ENCODE measurements at places on chromosomes 3 and 15.

DNA sequence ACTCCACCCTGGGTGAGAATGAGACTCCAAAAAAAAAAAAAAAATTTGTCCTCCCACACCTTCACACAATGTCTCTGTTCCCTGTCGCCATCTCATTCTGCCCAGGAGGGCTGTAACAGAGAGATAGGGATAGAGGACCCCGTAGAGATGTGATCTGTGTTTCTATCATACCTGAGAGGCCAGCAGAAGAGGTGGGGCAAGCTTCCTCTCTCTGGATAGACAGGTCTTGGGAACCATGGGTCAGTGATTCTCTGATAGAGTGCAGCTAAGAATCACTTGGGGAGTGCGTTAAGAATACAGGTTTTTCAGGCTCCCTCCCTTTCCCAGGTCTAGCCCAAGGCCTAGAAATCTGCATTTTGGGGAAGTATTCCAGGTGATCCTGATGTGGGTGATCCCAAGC lies 8.3 kb downstream of the CA12 start:
- DNase-seq: no peak

DNA sequence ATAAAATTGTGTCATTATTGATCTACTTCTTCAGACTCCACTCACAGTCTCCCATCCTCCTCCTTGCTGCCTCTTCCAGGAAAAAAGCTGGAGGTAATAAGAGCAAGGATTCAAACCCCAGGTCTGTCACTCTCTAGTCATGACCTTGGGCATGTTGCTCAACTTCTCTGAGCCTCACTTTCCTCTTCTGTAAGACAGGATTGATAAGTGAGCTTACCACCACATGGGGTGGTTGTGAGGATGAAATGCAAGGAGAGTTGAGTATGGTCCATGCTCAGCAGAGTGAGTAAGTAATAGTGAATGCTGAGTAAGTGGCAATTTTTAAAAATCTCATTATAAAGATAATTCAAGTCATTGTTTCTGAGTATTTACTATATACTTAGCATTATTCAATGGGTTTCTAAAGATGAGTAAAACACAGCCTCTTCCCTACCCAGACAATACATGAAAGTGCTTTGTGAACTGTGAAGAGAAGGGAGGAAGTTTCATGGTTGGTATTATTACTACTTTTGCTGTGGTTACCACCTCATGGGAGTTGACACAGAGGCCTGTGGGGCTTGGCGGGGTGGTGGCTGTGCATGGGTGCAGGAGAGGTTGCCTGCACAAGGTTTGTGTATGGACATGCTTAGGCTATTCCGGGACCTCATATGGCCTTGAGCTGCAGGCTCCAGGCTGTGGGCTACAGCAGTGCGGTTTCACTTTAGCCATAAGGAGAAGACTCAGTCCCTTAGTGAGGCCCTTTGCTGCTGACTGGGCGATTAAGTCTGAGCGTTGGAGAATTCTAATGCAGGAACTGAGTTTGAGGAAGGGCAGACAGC lies 30.0 kb downstream of the SLC6A11 start:
- DNase-seq: no peak

DNA sequence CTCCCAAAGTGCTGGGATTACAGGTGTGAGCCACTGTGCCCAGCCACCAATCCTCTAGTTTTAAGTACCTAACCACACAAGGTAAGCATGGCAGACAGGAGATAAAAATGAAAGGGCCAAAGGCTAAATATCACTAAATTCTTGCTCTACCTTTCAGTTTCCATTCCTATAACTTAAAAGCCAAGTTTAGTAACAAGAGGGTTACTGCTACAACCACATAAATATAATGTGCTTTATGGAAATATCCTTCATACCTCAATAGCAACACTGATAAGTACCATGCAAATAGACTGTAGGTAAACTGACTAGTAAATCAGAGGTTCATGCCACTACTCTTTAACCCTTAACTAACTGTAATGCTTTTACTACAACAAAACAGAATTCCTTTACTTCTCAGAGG lies 38.7 kb upstream of the MUC13 start:
- no peak for DNase-seq

DNA sequence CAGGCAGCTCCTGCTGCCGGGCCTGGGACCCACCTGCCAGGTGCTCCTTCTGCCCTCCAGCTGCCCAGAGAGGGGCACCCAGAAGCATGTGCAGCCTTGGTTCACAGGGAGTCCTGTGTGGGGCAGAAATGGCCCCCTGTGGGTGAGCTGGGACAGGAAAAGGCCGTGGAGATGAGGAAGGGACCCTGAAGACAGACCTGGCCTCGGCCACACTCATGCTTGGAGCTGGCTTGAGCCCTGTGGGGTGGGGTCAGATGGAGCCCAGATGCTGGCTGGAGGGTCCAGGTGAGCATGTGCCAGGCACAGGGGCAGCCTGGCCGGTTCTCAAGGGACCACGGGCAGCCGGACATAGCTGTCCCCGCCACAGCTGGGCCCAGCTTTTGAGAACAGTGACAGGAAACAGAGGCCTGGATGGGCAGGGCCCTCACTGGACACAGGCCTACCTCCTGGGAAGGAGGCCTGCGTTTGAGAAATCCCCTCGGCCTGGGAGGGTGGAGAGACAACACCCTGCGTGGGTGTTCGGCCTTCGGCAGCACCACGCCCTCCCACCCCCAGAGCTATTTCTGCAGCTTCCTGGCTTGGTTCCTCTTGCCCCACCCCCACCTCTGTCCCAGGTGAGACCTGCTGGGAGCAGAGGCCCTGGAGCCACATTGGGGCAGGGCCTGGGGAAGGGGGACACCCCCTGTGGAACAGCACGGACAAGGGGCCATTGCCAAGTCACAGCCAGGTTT lies 132.6 kb upstream of the MEF2A start:
- peak; percentile 74 for DNase-seq

GRCh38 chr3:120473896-120474675 lies 23.3 kb upstream of the FSTL1 start:
- no peak for DNase-seq

DNA sequence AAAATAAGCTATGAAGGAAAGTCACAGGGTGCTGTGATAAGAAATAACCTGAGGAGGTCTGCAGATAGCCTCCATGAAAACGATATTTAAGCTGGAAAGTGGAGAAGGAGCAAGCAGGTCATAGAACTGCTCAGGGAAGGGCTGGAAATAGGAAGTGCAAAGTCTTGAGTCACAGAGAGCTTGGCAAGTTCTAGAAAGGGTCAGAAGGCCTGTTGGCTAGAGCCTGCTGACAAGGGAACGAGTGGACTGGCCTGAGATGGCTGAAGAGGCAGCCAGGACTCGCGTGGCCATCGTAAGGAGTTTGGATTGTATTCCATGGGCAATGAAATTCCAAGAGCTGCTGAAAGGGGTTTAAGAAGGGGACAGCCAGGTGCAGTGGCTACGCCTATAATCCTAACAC lies 64.7 kb upstream of the IL12A start:
- no peak for DNase-seq

DNA sequence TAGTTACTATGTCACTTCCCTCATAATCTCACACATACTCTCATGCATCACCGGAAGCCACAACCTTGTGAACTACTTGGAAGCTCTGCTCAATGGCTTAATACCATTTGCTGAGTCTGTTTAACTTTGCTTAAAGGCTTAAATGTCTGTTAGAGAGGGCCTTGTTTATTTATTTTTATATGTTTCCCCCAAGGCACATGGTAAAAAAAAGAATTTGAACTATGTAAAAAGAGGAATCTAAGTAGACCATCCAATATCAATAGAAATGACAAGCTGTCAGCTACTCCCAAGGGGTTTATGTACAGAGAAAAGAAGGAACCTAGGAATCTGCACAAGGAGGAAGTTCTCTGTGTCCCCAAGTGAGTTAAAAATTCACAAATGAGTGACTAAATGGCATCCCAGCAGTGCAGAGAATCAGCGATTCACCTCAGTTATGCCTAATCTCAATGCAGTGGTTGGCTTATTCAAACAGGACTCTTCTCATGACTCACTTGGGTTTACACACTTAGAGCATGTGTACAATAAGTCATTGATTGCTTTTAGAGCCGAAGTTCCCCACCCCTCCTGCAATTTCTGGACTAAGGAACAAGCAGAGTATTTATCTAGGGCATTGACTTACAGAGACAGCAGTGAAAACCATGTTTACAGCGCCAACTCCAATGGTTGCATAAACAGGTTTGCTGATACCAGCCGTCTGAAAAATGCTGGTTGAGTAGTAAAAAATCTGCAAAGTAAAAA lies 24.4 kb downstream of the SLC2A2 start:
- no peak for DNase-seq

GRCh38 chr3:46349484-46350261 lies 4.2 kb upstream of the CCR2 start:
- DNase-seq: no peak

- no peak for DNase-seq
Measured at GRCh38 chr15:63752979-63753378, 80.8 kb downstream of the HERC1 start.

DNA sequence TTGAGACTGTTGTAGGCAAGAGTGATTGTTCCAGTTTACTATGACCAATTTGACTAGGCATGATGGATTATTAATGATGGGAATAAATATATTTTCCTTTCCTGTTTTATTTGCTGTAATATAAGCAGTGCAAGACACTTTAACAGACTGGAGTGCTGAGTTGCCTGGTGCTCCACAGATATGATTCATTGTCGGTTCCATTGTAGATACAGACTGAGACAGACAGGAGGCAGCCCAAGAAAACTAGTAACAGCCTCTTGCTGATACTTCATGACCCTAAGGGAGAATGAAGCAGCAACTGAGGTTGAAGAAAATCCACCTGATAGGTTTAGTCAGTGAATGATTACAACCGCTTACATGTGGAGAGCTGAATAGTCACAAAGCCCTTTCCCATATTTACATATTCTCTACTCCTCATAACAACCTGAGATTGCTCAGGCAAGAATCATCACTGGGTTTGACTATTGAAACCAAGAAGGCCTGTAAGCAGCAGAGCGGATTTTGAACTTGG lies 235.1 kb upstream of the TPRG1 start:
- no peak for DNase-seq

DNA sequence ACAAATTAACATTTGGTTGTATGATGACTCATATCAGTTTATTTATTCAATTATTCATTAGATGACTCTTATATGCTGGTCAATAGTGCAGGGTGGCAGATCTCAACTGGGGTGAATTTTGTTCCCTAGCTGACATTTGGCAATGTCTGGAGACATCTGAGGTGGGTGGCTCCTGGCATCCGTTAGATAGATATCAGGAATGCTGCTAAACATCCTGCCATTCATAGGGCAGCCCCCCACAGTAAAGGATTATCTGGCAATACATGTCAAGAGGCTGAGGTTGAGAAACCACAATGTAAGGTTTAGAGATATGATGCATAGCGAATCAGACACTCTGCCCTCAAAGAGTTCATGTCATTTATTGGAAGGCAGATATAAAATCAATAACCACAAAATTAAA lies 719.9 kb downstream of the CADM2 start:
- DNase-seq: no peak

DNA sequence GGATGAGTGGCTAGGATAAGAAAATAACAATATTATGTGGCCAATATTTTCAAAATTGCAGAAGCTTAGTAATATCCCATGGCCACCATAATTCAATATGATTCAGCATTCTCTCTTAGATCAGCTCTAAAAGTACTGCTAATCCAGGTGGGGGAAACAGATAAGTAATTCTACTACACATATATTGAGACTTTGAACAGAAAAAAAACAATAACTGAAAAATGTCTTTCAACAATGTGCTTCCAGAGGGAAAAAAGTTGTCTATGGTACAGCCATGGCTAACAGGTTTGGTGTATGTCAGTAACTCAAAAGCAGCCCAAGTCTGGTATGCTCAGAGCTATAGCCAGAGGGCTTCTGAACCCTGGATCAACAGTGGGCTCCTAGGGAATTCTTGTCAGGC lies 42.4 kb upstream of the PPIB start:
- DNase-seq: no peak

DNA sequence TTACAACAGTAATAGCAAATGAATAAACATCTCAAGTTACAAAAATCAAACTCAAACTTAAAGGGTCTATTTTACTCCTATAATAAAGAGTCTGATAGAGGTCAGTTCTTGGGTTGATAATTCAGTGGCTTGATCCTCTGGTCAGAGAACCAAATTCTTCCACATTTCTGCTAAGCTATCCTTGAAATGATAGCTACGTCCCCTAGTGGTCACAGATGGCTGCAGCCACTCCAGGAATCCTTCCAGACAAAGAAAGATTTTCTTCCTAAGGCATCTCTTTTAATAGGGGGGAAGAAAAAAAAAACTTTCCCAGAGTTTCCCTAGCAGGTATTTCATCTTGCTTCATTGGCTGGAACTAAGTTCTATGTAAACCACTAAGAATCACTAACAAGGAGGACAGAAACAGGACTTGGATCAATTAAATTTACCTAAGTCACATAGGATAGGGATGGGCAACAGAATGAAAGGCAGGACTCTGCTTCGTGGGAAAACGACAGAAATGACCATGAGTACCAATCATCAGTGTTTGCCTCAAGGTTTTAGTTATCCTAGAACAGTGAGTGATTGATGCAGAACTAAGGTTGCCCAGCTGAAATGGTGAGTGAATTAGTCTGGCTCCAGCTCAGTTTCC lies 160.7 kb downstream of the STAC start:
- no peak for DNase-seq

- peak; percentile 15 for DNase-seq
Measured at GRCh38 chr3:11033871-11034270, 41.3 kb downstream of the SLC6A1 start.

DNA sequence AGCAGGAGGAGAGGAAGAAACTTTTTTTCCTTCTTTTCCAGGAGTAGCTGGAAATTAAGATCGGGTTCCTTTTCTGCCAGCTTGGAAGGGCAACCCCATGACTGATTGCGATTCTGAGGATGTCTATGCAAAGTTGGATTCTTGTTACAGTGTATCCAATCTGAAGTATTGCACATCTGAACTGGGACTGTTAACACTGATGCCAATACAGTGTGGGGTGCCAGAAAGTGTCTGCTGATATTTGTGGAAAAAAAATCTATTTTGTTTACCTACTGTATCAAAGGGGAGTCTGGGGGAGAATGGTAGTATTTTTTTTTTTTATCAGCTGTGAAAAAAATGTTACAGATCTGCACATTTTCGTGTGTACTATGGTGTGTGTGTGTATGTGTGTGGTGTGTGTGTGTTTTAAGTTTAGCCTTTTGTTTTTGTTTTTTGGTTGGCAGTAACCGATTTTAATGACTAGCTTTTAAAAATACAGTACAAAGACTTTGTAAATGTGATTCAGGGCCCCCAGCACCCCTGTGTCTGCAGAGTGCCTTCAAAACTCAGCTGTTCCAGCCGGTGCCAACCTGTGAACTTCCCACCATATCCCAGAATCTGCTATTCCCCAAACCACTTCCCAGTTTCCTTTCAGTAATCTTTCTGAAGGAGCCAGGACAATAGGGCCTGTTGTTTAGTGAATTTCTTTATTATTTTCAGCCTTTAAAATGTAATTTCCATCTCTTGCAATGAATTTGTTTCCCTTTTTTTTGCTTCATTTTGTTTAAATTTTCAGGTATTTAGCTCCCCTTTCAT lies 1.9 kb downstream of the RAP2B start:
- DNase-seq: no peak

DNA sequence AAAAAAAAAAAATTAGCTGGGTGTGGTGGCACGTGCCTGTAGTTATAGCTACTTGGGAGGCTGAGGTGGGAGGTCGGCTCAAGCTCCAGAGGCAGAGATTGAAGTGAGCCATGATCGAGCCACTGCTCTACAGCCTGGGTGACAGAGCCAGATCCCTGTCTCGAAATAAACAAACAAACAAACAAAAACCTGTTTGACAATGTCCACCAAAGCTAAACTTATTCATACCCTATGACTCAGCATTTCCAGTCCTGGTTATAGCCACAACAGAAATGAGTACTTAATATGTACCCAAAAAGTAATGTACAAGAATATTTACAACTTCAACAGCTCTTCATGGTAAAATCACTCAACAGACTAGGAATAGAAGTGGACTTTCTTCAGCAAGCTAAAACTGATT lies 31.1 kb downstream of the SERP1 start:
- DNase-seq: no peak

- DNase-seq: no peak
Measured at GRCh38 chr3:126051741-126052140, 32.2 kb downstream of the SLC41A3 start.

Measured in aorta (tissue), 5 donors.